ENCODE measurements at places on chromosomes 1 and 21.

GRCh38 chr1:107767156-107767582, 197.8 kb downstream of the VAV3 start:
- no peak for DNase-seq

DNA sequence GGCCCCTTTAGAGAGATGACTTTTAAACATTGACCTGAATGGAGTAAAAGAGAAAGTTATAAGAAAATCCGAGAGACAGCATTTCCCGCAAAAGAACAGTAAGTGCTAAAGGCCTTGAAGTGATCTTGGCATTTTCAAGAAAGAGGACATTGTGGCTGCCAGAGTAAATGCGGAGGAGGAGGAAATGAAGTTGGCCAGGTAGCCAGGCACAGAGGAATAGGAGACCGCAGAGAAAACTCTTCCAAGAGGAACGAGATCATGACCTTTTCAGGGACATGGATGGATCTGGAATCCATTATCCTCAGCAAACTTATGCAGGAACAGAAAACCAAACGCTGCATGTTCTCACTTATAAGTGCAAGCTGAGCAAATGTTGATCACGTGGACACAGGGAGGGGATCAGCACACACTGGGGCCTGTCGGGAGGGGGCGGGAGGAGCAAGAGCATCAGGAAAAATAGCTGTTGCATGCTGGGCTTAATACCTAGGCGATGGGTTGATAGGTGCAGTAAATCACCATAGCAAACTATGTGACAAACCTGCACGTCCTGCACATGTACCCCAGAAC, 49.7 kb downstream of the EEIG2 start:
- DNase-seq, result no peak

GRCh38 chr1:23466423-23466989, 17.5 kb downstream of the ASAP3 start:
- DNase-seq, result no peak

- DNase-seq, result no peak
Measured at GRCh38 chr1:241677201-241677600, 25.1 kb downstream of the WDR64 start.

DNA sequence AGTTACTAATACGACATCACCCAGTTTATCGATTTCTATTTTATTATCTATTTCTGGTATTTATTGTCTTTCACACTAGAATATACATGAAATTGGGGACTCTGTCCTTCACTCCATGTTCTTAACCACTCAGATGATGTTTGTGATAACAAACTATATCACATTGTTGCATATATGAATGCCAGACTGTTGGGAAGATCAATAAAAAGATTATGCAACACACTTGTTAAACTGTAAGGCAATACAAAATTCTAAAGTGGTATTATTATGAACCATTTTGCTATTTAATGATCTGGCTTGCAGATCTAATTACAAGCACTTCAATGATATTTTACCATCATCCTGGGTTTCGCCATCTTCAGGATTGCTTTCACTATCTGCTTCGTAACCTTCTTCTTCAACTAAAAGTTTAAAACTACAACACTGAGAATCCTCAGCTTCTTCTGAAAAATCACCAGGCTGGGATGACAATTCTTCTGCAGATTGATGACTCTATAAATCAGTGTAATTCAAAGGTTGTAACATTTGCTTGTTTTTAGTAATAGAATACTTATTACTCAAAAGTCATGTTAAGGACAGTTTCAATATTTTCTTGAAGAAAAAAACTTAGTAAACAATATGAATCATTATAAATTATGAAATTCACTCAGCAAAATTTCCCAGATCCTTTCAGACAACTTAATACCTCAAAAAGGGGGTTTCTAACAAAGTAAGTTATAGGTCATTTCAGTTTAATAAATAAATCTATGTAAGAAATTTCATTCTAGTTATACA, 63.9 kb downstream of the LYST start:
- no peak for DNase-seq

DNA sequence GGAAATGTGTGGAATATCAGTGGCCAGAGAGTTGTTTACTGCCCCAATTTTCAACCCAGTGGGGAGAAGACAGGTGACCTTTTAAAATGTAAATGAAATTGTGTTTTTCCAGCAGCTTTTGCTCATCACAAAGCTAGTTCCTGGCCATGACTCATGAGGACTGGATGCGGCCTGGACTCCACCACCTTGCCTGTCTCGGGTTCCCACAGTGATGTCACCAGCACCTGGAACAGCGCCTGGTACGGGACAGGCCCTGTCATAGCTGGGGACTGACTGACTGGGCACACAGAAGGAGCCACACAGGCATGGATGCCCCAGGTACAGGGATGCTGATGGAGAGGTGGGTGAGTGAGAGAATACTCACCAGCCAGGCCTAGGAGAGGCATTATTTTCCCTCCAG, 277.1 kb downstream of the AJAP1 start:
- no peak for DNase-seq

- DNase-seq, result no peak
Measured at GRCh38 chr1:25082216-25082899, 149.9 kb downstream of the SYF2 start.

GRCh38 chr1:42081475-42081874, 71.7 kb upstream of the GUCA2B start:
- no peak for DNase-seq

All from activated CD8-positive, alpha-beta memory T cell treated with anti-CD3 and anti-CD28 coated beads for 1 hour (primary cell).